ENCODE measurements at places on chromosomes 16 and 17.

DNA sequence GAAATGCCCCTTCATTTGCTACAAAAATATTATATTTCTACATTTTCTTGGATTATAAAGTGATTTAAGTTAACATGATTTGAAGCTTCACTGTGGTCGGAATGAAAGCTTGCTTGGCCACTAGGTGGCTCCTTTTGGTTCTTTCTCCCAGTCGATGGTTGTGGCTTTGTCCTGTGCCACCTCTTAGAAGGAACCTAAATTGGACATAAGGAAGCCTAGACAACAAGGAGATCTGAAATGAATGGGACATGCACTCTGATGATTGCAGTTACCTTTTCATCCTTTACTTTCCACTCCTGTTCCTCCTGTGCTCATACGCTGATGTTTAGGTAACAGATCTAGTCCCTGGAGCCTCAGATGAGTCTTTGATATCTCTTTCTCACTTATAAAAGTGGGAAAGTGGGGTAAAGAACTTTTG is 39.2 kb downstream of the FTO start:
- DNase-seq, result peak; percentile 10

DNA sequence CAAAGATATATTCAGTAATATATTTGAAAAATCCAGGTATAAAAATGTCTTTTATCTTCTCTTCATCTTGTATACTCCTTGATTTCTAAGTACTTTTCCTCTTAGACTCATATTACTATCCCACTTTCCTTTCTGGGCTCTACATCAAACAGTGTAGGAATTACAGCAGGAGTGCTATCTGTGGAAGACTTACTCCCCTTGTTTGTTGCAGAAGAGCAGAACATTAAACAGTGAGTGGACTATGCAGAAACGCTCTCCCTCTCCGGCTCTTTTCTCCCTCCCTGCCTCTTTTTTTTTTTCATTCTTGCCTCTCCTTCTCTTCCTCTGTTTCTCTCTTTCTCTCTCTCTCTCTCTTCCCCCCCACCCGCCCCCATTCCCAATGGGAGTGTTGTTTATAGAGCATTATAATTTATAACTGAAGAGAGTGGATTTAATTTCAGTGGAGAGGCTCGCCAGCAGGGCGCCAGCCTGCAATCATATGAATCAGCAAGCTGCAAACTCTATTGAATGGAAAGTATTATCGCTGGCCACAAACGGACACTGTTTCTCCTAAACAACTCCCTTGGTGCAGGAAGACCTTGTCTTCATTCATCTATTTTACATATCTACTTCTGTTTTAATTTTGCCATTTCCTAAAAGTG is 242.3 kb upstream of the TBX2 start:
- no peak for DNase-seq

GRCh38 chr16:80606221-80606766 is 65.5 kb downstream of the DYNLRB2 start:
- DNase-seq, result no peak

GRCh38 chr17:76266244-76266938 is 1.2 kb downstream of the UBALD2 start:
- DNase-seq, result no peak

GRCh38 chr17:35588196-35588920 is 1.2 kb downstream of the AP2B1 start:
- DNase-seq, result no peak

All from stimulated activated CD4-positive, alpha-beta T cell treated with anti-CD3 and anti-CD28 coated beads, Interleukin-4, amount 100 ng/mL, for 1 hour (primary cell).